Activated gamma-delta T cell treated with Interleukin-2 at 50 U/mL for 16 hours (primary cell): ENCODE measurements at places on chromosomes 11 and 22.
A peak's percentile ranks its signal among the peaks of the same experiment; 100 is the strongest.

DNA sequence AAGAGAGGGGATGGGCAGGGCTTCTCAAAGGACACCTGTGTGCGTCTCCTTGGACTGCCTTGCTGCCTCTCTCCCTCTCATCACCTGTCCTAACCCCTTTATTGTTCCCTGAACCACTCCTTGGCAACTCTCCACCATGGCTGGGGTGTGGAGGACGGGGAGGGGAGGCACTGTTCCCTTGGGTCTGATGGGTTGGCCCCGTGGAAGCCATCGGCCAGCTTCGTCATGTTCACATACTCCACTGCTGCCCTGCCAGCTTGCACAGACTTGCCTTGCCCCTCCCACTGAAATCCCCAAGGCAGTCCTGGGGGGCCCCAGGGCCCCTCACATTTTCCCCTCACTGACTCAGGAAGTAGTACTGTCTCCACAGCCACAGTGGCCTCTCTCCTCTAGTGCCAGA, 36.1 kb upstream of the LRRC32 start:
- no peak for DNase-seq

DNA sequence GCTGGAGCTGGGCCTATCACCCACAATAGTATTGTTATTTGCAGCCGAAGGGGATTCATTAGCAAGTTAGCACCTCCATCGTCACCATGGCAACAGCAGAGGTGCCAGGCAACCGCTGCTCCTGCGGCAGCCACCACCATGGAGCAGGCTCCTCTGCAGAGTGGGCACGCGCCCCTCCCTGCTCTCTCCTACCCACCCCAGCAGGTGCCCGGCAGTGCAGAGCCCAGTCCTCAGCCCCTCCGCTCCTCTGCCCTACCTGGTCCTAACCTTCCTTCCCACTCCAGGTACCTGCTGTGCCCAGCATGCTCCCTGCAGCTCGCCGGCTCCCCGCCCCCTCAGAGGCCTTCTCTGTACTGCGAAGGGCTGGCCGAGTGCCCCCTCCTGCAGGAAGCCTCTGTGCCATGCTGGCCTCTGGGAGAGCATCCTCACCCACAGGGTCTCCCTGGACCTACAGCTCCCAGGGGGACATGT, 3.6 kb downstream of the DUSP8 start:
- peak; percentile 67 for DNase-seq

- DNase-seq = no peak
These were observed 160.8 kb downstream of the LDLRAD3 start for GRCh38 chr11:36104660-36104992.

- no peak for DNase-seq
These were observed 9.5 kb downstream of the FOLR3 start for GRCh38 chr11:72144807-72145565.

DNA sequence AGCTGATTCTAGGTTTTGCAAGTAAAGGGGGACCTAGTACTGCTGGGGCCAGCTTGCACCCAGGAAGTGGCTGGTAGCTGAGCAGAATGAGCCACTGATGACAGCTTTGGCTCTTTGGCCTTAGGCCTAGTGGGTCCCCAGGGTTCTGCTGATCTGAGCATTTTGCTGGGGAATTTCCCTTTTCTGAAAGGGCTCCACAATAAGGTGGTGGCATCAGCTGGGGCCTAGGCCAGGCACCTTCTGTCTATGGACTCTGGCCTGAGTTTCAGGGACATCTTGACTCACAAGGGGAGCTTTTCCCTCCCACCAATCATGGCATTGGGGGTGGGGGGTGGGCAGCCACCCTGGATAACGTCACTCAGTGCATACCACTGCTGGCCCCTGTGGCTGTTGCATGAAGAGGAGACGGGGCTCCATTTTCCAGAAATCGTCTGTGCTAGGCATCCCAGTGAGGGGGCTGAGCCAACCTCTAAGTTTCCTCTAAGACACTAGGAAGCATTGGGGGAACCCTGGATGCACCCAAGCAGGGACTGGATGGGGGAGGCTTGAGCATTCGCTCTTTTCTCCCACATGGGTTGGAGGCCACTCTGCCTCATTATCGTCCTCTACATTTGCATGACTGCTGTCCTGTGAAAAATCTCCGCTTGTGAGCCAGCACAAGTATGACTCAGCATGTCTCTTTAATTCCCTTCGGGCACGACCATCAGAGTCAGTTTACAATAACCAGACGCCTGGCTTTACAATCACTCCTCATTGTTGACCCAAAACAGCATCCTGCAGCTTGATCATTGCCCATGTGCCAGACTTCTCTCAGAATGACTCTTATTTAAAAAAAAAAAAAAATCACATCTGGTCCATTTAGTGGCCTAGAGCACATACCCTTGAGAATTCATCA, 145.0 kb upstream of the THY1 start:
- no peak for DNase-seq

GRCh38 chr11:35712533-35712932, 50.0 kb downstream of the TRIM44 start:
- DNase-seq = no peak

DNA sequence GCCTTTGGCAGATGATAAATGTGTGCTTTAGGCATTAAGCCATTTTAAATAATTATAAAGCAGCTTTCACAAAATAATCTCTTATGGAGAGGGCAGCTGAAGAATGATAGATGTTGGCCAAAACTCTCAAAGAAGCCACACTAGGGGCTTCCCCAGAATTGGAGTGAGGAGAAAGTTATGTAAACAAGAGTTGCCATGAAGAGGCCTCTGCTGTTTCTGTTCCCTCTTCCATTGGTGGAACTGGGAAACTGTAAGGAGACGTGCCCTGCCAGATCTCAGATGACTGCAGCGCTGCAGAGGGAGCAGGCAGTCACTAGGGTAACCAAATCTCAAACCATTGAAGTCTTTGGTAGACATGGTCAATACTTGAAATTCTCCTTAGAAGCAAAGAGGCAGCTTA, 19.4 kb upstream of the APLP2 start:
- DNase-seq = no peak

- no peak for DNase-seq
These were observed 10.8 kb upstream of the TPP1 start for GRCh38 chr11:6629892-6630631.

DNA sequence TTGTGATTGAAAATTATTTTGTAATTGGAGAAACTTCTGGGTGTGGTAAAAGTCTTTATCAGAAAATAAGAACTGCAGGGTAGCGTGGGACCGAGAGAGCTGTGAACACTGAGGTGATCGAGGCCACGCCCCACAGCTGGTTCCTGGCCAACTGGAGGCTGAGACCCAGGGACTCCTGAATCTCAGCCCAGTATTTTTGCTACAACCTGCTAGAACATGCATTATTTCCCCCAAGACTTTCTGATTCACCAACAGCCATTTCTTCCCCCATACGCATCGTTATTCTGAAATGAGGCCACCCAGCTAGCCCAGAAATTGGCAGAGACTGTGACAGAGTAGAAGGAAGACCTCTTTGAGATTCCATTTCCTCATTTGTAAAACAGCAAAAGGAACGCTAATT, 3.4 kb upstream of the FGF19 start:
- DNase-seq = no peak

DNA sequence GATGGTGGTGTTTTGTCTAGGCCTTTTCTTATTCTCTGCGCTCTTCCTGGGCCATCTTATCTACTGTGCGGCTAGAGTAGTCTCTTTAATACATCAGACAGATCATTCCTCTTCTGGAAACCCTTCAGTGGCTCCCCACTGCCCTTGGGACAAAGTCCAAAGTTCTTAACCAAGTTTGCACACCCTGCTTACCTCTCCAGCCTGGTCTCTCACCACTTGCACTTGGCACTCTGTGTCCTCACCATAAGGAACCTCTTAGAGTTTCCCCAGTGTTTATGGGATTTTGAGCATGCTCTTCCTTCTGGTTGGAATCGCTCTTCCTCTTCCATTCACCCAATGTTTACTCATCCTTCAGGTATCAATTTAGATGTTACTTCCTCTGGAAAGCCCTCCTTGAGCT, 5.2 kb upstream of the SPTBN2 start:
- no peak for DNase-seq

- no peak for DNase-seq
These were observed 94.6 kb downstream of the IGLL1 start for GRCh38 chr22:23485490-23485889.

- DNase-seq = no peak
These were observed 140.8 kb downstream of the TBC1D22A start for GRCh38 chr22:46902998-46903916.

DNA sequence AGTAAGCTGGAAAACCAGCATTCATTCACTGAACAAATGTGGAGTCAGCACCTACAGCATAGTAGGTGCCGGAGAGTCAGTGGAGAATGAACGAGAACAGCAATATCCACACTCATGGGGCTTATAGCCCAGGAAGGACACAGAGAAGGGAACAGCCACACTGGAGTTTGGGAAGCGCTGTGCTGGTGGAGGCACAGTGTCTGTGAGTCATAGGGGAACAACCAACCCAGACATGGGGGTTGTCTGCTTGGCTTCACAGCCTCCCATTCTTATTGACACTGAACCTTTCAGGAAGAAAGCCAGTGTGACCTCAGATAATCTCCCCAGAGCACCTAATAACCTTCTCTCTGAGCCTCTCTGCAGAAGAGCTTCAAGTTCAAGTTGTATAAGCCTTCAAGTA, 56.6 kb upstream of the UBASH3B start:
- no peak for DNase-seq

DNA sequence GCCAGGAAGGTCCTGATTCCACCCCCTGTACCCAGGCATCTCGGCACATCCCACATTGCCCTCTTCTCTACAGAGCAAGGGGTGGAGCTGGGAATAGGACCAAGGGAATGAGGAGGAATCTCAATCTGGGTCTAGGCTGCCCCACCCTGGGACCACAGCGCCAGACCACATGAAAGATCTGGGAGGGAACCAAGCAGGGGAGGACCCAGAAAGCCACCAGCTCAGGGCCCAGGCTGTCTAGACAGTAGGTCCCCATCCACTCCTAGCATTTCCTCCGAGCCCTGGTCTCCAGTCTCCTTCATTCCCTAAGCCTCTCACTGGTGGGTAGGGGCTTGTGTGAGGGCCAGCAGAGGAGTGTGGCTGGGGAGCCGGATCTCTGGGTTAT, 11.6 kb downstream of the PHLDB1 start:
- no peak for DNase-seq

- DNase-seq = no peak
These were observed 39.1 kb downstream of the TCIRG1 start for GRCh38 chr11:68077617-68078582.

DNA sequence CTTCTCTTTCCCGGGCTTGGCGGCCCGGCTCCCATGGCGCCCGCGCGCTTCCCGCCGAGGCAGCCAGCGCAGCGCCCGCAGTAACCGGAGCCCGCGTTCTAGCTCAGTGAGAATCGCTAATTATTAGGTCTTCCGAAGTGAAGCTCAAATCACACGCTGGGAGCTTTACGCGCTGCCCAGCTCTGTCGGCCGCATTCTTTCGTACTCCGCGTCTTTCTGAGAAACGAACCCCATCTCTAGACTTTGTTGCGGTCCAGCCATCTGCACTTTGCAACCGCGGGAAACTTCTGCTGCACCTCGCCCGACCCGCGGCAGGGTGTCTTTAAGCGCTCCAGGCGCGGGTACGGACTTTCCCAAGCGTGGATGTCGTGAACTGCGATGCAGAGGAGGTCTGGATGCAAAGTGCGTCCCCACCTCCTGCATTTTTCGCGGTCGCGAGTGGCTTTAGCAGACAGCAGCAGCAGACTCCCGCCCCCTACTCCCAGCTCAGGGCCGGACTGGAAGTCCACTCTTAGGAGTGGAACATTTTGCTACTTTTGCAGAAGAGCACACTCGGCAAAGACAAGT, 6.0 kb upstream of the PAX6 start:
- DNase-seq = no peak

GRCh38 chr22:30276039-30276438, 9.4 kb upstream of the OSM start:
- DNase-seq = no peak

DNA sequence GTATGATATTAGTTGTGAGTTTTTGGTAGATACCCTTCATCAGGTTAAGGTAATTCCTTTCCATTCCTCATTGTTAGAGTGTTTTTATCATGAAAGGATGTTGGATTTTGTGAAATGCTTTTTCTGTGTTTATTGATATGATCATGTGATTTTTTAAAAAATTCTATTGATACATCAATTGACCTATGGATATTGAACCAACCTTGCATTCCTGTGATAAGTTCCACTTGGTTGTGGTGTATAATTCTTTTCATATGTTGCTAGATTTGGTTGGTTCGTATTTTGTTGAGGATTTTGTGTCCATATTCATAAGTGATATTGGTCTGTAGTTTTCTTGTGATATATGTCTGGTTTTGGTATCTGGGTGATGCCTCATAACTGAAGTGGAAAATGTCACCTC, 6.7 kb downstream of the ANKRD13D start:
- DNase-seq = no peak

GRCh38 chr11:11000579-11001283, 142.9 kb upstream of the ZBED5 start:
- no peak for DNase-seq

DNA sequence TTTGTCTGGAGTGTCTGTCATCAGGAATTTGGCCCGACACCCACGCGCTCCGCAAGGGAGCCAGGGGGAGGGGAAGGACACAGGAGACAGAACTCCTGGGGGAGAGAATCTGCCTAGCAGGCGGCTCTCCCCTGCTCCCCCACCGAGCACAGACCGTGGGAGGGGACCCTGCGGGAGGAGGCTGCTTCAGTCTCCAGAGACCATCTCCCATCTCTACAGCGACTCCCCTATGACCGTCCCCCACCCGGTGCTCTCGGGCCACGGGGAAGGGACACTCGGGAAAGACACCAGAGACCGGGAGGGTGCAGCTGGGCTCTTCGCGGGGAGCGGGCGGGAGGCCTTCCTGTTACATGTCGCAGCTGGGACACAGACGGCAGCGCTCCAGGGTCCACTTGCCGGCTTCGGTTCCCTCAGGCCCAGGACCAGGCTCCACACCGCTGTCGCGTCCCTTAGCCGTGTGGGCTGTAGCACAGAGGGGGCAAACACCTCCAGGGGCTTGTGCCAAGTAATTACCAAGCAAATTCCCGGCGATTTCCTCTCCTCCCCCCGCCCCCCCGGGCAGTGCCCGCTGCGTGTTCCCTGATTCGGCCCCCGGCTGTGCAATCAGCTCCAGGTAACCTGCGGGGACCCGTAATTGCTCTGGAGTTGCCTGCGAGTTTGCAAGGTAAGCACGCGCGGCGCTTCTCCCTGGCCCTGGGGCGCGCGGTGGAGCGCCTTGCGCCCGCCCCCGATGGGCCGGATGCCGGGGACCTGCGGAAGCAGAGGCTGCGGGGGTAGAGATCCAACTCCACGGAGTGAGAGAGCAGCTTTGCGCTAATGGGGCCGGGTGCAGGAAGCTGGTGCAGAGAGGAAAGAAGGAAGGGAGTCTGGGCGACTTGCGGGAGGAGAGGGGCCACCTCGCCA, 155.1 kb upstream of the CADM1 start:
- DNase-seq = no peak
